ENCODE measurements at places on chromosomes 6 and 20.

- peak; percentile 61 for DNase-seq
Observed at GRCh38 chr6:163413345-163414116, 987 bp upstream of the QKI start.

- DNase-seq: no peak
Observed at GRCh38 chr20:51419646-51420045, 122.9 kb downstream of the NFATC2 start.

- no peak for DNase-seq
Observed at GRCh38 chr6:39021779-39022178, 26.8 kb upstream of the GLP1R start.

GRCh38 chr6:90146921-90147649 lies 149.6 kb downstream of the BACH2 start:
- DNase-seq: no peak

GRCh38 chr6:126804332-126805064 lies 314.0 kb upstream of the RSPO3 start:
- DNase-seq: no peak

DNA sequence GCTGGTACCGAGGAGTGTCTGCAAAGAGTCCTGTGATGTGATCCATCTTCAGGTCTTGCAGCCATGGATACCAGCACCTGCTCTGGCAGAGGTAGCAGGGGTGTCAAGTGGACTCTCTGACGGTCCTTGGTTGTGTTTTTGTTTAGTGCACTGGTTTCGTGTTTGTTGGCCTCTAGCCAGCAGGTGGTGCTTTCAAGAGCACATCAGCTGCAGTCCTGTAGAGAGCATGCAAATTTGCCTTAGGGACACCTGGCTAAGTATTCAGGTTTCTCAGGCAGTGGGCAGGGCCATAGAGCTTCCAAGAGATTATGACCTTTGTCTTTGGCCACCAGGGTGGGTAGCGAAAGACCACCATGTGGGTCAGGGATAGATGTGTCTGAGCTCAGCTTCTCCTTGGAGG lies 14.5 kb upstream of the RGS17 start:
- peak; percentile 94 for DNase-seq

GRCh38 chr20:62994869-62995281 lies 11.9 kb downstream of the BHLHE23 start:
- no peak for DNase-seq

- DNase-seq: no peak
Observed at GRCh38 chr6:36033935-36034334, 6.3 kb downstream of the MAPK14 start.

DNA sequence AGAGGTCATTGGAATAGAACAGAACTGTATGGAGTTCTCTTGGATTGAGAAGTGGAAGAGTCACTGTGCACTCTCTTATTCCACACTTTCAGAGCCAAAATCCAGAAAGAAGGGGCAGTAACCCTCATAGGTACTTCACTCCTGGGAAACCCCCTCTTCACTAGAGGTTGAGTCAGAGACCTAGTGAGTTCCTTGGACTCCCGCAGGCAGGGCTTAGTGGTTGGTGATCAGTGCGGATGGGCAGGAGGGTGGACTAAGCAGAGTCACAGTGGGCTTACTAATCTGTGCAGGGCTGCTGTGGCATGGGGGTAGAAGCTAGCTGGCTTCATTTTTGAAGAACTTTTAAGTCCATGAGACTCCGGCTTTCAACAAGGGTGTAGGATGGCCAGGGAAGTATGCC lies 95.0 kb upstream of the MLN start:
- DNase-seq: no peak

DNA sequence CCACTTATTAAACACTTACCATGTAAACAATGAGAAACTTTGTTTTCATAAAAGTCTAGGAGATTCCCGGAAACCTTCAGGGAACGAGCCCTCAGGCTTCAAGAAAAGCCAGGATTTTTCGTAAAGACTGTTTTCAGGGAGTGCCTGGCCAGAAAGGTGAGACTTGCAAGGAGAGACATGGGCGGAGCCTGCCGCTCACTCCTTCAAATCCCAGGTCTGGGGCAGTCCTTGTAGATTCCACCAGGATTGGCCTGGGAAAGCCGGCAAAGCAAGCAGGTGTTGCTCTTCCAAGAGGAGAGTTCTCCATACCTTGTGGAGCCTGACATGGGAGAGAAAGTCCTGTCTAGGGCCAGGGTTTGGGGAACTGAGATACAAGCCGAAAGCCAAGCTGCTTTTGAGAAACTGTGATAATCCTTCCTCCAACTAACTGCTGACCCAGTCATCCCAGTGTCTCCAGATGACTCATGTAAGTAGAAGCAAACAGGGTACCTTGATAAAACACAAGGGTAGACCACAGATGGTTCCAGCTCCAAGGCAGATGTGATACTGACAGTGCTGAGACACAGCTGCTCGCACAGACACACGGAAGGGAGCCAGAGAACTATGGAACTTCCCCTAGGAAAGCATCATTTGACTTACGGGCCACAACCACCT lies 69.4 kb upstream of the NAA20 start:
- no peak for DNase-seq

DNA sequence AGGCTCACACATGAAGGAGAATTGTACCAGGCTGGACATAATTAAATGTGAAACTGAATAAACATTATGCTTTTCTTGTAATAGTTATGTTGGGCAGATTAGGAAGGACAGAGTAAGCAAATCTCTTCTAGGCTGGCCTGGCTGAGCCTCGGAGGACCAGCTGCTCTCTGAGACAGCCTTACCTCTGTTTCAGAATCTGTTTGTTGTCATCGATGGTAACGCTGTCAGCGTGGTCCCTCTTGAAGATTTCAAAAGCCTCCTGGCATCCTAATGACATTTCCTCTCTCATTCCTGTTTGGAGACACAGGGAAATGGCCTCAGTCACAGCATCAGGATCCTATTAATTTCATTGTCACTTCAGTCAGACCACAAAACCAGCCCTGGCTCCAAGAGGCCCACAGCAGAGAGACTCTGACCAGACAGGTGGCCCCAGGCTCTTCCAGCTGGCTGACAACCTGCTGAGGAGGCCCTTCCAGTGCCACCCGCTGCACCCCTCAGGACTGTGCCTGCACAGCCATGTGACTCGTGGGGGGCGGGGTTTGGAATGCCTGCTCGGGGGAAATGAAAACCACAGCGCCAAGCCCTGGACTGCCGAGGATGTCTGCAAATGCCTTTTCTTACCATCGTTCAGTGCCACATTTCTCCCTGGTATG lies 108.5 kb upstream of the KCNK16 start:
- peak; percentile 36 for DNase-seq

DNA sequence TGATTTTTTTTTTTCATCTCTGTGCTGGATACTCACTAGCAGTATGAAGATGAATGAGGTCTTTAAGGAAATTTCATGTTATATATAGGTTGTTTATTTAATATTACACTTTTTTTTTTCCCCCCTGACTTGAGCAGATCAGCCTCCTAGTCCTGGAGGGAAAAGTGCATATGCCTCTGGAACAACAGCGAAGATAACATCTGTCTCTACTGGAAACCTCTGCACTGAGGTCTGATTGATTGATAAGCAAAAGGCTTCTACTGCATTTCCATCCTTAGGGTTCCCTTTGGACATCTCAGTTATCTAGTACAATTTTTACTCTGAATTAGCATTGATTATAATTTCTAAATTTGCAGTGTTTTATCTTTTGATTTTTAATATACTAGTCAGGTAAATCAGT lies 49.8 kb upstream of the KIF25 start:
- DNase-seq: no peak

DNA sequence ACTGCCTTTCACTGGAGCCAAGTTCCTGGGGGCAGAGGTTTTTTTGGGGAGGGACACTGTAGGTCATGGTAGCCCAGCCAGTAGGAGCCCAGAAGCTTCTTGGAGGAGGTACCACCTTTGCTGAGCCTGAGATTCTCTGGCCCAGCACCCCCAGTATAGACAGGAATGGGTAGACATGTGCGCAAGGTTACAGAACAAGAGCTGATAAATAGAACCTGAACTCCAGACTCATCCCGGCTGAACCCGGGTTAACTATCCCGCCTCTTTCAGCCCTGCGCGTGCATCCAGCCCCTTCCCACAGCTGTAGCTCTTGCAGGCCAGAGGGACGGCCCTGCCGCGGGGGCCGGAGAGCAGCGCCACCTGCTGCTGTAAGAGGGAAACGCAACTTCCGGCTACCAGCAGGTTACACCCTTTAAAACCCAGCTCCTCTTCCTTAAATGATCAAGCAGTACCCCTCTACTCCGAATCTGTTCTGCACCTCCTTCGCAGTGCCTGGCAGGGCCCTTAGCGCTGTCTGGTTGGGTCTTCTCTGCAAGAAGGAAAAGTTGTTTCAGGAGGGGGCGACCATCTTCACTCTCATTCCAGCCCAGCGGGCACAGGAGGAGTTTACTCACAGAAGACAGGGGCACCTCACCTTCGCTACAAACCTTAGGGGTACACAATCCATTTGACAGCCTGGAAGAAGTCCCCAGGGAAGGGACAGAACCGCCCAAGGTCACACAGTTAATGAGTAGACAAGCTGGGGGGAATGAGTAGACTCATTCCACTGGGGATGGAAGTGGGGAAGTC lies 7.5 kb downstream of the SRXN1 start:
- peak; percentile 20 for DNase-seq

DNA sequence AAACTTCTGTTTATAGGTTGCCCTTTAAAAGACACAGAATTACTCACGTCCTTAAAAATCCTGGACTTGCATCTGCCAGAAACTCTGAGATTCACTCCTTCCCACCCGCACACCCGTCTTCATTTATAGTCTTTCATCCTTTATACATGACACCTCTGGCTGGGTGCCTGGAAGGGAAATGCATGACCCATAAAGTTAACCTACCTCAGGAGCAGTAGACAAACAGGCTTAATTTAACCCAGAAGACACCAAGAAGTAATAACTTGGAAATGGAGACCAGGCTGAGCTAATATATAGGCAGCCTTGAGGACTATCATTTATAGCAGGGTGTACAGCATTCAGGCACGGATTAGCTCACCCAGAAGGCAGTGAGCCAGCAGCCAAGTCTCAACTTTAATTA lies 429.0 kb upstream of the NRSN1 start:
- no peak for DNase-seq

- DNase-seq: no peak
Observed at GRCh38 chr20:49969946-49970345, 12.8 kb upstream of the SNAI1 start.

DNA sequence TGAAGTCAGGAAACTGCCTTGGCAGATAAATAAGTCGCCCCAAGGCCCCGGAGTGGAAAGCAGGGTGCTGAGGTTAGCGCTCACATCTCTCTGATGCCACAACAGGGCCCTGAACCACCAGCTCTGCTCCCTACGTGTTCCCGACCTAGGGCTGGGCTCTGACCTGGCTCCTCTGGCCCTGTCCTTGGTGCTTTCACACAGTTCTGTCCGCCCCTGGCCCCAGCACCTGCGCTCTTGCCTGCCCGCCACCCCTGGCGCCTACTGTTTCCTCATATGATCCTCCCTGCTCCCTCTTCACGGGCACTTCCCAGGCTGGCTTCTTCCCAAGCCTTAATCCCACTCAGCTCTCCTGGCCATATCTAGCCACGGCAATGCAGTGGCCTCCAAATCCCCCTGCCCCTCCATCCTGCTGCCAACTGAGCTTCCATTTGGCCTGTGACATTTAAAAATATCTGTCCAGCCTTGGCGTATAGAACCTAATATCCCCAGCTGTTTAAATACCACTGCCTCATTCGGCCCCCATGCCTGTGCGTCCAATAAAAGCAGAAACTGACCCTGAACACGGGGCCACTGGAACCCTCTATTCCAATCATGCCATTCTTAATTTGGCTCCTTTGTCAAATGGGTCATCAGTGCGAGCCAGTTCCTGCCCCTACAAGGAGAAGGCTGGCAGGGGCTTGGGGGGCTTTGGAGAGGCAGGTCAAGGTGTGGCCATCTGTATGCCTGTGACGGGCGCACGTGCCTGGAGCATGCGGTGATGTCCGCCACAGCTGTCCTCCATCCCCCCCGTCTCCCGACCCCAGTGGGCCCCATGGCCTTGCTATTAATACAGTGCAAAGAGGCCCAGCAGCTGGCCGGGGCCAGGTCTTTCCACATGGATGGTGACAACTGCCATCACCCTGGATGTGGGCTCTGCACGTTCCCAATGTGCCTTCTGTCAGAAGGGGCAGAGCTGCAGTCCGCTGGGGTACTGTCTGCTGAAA lies 27.7 kb downstream of the GNAS-AS1 start:
- no peak for DNase-seq

- no peak for DNase-seq
Observed at GRCh38 chr6:18893540-18894269, 506.6 kb downstream of the RNF144B start.

DNA sequence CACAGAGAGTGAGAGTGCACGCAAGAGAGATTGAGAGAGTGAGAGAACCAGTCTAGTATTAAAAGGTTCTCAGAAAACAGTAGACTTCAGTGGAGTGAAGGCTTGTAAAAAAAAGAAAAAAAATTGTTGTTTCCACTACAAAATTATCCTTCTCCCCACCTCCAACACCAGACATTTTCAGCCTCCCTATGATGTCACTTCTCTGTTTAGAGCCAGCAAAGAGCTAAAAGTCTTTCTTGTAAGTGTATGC lies 77.8 kb downstream of the BACH2 start:
- no peak for DNase-seq

DNA sequence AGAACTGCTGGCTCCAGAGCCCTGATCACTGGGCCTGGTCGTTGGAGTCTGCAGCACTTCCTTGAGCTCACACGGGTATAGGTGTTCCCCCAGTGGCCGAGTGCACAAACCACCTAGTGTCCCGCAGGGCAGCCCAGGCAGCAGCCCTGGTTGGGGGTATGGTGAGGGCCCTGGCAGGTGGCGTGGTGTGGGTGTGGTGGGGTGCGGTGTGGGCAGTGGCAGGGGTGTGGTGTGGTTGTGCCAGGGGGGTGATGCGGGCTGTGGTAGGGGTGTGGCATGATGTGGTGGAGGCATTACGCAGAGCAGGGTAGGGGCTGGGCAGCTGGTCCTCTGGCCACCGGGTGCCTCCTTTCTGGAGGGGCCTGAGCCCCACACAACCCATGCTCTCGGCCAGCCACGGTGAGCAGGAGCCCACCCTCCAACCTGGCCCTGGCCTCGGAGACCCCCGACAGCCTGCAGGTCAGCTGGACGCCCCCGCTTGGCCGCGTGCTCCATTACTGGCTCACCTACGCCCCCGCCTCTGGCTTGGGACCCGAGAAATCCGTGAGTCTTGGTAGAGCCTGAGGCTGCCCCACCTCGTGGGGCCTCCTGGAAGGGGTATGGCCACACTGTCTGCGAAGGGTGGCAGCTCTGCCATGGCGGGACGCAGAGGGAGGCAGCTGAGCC lies 20.5 kb downstream of the COL20A1 start:
- DNase-seq: no peak

GRCh38 chr20:14197097-14197496 lies 140.3 kb downstream of the FLRT3 start:
- DNase-seq: no peak

GRCh38 chr6:71134929-71135642 lies 153.5 kb upstream of the OGFRL1 start:
- no peak for DNase-seq
